ENCODE measurements at places on chromosomes 5 and 9.

DNA sequence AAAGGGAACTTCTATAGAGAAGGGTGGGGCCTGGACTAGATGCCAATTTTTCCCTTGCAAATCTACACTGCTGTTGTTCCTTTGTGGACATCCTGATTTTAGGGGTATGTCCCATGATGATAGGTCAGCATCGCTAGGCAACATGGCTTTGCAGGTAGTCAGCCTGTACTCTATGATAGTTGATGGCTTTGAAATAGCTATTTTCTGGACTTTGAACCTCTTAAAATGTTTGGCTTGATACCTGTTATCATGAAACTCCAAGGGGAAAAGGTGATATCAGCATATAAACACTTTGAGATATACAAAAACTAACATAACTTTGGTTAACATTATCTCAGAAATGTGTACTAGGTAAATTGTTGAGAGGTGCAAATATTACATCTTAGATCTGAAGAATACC lies 533.2 kb downstream of the CTNND2 start:
- DNase-seq = no peak

GRCh38 chr9:92647671-92648473 lies 22.1 kb downstream of the IPPK start:
- DNase-seq = no peak

DNA sequence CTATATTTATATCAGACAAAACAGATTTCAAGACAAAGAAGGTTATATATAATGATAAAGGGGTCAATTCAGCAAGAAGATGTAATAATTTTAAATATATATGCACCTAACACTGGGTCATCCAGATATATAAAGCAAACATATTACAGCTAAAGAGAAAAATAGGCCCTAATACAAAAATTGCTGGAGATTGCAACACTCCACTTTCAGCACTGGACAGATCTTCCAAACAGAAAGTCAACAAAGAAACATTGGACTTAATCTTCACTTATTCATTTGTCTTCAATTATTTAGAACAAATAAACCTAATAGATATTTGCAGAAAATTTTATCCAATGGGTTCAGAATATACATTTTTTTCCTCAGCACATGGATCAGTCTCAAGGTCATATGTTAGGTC lies 45.8 kb downstream of the MEIKIN start:
- DNase-seq = no peak

- no peak for DNase-seq
Observed at GRCh38 chr5:83576341-83576740, 104.8 kb downstream of the VCAN start.

DNA sequence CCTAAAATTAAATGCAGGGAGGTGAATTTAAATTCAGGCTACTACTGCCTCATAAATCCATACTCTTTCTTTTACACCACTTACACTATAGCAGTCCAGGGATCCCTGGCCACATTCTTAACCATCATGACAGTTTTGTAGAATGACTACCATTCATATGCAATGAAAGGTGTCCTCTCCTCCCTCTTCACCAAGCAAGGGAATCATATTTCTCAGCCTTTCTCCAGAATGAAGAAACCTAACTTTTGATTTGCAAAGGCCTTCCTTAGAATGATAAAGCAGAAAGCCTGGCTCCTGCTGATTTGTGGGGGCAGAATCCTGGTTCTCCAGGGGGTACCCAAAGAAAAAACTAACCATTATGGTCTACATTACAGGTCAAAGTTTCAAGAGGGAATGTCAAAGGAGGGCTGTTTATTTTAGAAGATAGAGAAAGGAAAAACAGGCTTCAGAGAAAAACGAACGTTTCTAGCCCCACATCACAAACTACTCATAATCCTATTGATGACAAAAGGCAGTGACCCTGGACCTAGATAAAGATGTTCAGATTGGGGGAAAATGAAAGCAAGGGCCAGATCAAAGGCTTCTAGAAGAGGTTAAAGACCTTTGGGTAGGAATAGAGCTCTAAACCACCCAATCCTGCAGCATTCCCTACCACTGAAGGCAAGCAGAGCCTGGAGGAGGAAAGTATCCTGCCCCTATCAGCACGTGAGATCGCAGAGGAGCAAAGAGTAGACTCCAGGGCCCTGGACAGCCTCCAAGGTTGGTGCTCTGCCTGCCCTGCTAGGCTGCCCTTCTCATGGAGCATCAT lies 11.5 kb downstream of the WNT8A start:
- DNase-seq = no peak

- no peak for DNase-seq
Observed at GRCh38 chr5:137478043-137478442, 21.1 kb downstream of the SPOCK1 start.

DNA sequence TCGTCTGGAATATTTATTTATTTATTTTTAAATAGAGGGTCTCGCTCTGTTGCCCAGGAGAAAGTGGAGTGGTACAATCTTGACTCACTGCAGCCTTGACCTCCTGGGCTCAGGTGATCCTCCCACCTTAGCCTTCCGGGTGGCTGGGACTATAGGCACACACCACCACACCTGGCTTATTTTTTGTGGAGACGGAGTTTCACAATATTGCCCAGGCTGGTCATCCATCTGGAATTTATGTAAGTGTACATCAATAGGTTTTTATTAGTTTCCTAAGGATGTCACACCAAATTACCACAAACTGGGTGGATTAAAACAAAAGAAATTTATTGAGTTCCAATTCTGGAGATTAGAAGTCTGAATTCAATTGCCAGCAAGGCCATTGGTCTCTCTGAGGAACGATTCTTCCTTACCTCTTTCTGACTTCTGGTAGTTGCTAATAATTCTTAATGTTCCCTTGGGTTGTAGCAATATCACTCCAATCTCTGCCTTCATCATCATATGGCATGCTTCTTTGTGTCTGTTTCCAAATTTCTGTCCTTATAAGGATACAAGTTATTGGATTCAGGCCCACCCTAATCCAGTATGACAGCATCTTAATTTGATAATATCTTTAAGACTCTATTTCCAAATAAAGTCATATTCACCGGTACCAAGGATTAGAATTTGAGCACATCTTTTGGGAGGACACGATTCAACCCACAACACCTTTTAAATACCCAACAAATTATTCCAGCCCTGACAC lies 16.3 kb upstream of the RAD23B start:
- no peak for DNase-seq

- DNase-seq = no peak
Observed at GRCh38 chr5:56330167-56330566, 97.0 kb upstream of the ANKRD55 start.

DNA sequence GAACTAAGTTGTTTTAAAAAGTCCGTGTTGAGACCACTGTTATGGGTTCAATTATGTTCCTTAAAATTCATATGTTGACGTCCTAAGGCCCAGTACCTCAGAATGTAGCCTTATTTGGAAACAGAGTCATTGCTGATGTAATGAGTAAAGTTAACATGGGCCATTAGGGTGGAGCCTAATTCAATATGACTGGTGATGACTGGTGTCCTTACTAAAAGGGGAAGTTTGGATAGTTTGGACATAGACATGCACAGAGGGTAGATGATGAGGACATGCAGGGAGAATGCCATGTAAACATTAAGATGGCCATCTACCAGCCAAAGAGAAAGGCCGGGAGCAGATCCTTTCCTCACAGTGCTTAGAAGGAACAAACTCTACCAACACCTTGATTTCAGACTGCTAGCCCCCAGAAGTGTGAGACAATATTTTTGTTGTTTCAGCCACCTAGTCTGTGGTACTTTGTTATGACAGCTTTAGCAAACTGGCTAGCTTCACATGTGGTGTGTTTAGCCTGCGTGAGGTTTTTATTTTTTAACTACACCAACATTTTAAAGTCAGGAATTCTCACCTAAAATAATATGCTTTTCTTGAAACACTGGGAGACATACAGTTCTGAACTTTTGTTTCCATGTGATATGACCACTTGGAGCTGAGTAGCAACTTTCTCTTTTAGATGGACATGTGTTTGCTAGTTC lies 135.3 kb downstream of the YIPF5 start:
- no peak for DNase-seq

- DNase-seq = no peak
Observed at GRCh38 chr5:159768243-159768642, 148.0 kb upstream of the ADRA1B start.

DNA sequence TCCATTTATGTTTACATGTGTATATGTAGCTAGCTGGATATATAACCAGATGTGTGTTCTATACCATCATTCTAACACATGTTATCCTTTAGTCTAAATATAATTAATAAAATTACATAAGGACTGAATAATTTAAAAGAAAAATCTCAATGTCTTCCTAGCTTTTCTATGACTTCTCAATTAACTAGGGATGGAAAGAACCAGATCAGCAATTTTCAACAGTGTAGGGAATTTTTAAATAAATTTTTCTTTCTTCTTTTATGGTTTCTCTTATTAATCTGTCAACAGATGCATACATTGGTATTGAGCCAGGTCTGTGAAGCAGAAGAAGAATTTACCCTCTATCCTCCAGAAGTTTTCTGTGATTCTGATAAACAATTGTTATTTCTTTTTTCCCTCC lies 2180.4 kb upstream of the C9orf72 start:
- DNase-seq = no peak

DNA sequence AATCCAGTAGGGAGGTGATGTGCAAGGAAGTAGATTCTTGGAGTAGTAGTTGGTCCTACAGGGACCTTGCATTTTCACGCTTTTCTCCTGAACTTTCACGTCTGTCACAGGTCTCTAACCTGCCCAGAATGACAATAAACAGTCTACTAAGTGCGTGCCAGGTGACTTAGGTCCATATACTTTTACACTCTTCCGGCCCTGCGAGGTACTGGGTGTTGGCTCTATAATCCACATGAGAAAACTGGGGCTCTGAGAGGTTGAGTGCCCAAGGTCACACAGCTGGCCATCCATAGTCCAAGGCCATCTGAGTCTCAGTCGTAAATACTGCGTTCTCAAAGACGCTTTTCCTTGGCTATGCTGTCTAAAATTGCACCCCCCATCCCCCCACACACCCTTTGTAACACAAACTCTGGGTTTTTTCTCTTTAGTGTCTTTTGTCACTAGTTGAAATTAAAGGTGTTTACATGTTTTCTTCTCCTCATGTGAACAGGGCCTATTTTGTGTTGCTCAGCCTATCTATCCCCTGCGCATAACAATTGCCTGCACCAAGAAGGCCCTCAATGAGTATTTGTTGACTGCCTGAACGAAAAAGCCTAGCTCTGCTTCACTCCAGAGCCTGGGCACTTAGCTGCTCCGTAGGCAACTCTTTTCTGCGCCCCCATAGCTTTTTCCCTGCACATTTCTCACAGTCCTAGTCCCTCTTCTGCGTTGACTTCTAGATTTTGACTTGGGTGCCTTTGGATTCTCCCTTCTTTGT lies 943 bp downstream of the SFXN1 start:
- DNase-seq = no peak

GRCh38 chr9:17865881-17866280 lies 287.0 kb downstream of the SH3GL2 start:
- no peak for DNase-seq

DNA sequence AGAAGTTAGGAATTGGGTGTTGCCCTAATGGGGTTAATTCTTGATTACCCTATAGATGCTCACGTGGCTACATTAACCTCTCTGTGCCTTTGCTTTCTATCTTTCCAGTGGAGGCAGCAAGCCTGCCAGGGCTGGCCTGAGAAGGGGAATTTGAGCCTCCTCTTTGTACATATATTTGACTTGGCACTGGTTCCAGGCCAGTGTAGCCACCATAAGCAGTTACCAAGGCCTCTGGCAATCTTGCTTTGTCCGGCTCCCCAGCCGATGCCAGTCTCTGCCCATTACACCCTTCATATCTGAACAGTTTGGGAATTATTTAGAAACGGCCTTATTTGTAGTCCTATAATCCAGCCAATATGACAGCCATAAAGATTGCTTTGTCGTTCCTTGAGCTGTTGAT lies 58.6 kb upstream of the PPARGC1B start:
- DNase-seq = no peak

- DNase-seq = no peak
Observed at GRCh38 chr5:115389799-115390382, 93.4 kb upstream of the CCDC112 start.

DNA sequence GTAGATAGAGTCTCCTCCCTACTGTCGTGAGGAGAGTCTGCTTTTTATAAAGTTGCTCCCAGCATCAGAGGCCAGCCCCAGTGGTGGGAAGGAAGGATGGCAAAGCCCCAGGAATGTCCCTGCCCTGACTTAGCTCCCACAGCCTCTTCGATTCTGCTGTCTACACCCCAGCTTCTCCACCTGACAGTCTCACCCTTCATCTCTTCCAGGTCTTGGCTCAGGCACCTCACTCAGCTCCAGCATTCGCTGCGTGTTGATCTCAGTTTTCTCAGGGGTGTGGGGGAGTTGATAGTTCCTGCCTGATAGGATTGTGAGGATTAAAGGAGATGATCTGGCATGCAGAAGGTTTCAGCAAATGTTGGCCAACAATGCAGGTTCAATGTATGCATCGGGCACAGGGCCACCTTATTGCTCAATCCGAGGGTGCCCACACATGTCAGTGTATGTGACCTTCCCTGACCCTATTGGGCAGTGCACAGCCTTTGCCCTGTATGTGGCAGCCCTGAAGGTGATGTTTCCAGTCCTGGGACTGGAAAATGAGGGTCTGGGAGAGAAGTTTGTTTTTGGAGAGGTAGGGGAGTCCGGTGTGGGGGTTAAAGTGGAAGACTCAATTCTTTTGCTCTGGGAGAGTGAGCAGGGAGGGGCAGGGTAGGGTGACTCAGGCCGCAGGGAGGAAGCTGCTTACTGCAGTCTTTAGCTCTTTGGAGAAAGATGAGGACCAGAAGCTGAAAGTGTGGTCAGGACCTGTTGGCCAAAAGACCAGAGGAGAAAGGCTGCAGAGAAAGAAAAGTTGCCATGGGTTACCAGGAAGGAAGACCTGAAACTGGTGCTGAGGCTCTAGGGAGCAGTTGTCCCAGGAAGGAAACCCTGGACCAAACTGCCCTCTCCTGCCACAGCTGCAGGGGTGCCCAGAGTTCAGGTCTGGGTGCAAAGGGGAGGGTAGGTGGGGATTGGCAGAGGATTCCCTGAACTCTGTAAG lies 153.2 kb downstream of the MACROH2A1 start:
- peak; percentile 9 for DNase-seq

DNA sequence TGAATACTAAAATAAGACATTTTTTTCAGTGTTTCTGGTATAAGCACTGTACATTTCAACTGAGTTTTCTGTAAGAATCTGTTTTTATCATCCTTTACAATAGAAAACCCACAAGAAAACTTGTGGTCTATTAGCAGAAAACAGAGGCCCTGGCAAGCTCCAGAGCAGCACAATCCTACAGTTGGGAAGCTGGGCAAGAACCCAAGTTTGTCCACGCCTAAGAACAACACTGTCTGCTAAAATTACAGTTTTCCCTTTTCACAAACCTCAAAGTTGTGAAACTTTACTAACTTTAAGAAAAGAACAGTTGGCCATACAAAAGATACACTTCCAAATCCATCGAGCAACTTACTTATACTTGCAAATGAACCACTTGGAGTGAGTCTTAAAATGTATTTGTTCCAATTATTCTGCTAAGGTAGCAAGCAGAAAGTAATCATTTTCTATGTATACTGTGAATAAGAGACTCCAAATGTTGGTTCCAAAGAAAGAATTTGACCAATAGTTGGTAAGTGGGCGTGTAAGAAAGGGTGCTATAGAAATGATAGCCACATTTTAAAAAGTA lies 982.0 kb upstream of the ARRDC3 start:
- DNase-seq = peak; percentile 24

- no peak for DNase-seq
Observed at GRCh38 chr9:21413624-21414023, 4.7 kb downstream of the IFNA8 start.

GRCh38 chr9:71716138-71716909 lies 52.0 kb downstream of the CEMIP2 start:
- no peak for DNase-seq
